ENCODE measurements at places on chromosomes 4 and X. TPM values are rescaled to one million over a fixed set of nuclear protein-coding genes. Genes with fewer than 3 reads are reported as not detected.

The SORCS2 gene
- total RNA-seq = not detected

The NUP54 gene
- total RNA-seq = 51.5 TPM

The GAB3 gene
- total RNA-seq = 2.0 TPM

The PLXNB3 gene
- 13.5 TPM for total RNA-seq

The TMEM47 gene
- total RNA-seq = 1.6 TPM

The HPGDS gene
- not detected for total RNA-seq

DNA sequence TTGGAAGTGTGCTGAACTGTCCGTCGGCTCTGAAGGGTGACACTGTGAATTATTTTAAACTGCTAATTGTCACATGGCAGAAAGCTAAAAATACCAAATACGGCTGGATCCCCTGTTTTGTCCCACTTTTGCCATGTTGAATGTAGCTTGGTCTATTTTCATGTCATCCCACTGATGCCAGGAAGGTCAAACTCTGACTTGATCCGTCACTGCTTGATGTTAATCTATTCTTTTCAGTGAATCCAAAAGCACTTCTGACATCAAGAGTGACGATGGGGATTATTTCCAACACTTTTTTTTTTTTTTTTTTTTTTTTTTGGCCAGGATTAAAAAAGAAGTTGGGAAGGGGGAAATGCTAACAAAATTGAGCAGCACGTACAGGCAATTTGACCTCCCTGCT, 734.6 kb upstream of the TENM3 start:
- H3K36me3 ChIP-seq = no peaks in the 10 kb centered on the region
- H3K4me1 ChIP-seq = peaks cover 6% of the 10 kb centered on the region
- no peak for DNase-seq
- no peak overlapping the region for H3K4me3 ChIP-seq
- H3K27ac ChIP-seq = no peak overlapping the region
- H3K27me3 ChIP-seq = no peaks in the 10 kb centered on the region

- H3K4me3 ChIP-seq = no peak overlapping the region
- no peak for DNase-seq
- peaks cover 6% of the 10 kb centered on the region for H3K36me3 ChIP-seq
- H3K27ac ChIP-seq = no peak overlapping the region
- H3K27me3 ChIP-seq = no peaks in the 10 kb centered on the region
Observed at GRCh38 chr4:26648260-26648659, 64.4 kb downstream of the TBC1D19 start.

DNA sequence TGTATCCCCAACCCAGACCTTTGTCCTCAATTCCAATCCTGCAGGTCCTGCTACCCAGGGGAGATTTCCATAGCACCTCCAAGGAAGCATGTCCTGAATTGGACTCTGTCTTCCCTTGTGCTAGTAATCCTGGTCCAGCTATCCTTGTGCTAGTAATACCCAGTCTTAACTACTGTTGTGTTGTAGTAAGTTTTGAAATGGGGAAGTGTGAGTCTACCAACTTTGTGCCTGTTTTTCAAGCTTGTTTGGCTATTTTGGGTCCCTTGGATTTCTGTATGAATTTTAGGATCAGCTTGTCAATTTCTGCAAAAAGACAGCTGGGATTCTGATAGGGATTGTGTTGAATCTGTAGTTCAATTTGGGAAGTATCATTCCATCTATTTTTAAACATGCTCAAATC, 51.4 kb downstream of the CD99L2 start:
- peaks cover 11% of the 10 kb centered on the region for H3K36me3 ChIP-seq
- DNase-seq = no peak
- peak overlapping the region; percentile 91 for H3K27ac ChIP-seq
- no peak overlapping the region for H3K4me3 ChIP-seq
- H3K4me1 ChIP-seq = peaks cover 46% of the 10 kb centered on the region
- H3K27me3 ChIP-seq = no peaks in the 10 kb centered on the region

- peak overlapping the region; percentile 91 for H3K27ac ChIP-seq
- no peaks in the 10 kb centered on the region for H3K27me3 ChIP-seq
- H3K36me3 ChIP-seq = peaks cover 6% of the 10 kb centered on the region
- peaks cover 10% of the 10 kb centered on the region for H3K4me1 ChIP-seq
- peak; percentile 47 for DNase-seq
- H3K4me3 ChIP-seq = peak overlapping the region; percentile 93
Observed at GRCh38 chr4:128810331-128810870, 901 bp downstream of the JADE1 start.

DNA sequence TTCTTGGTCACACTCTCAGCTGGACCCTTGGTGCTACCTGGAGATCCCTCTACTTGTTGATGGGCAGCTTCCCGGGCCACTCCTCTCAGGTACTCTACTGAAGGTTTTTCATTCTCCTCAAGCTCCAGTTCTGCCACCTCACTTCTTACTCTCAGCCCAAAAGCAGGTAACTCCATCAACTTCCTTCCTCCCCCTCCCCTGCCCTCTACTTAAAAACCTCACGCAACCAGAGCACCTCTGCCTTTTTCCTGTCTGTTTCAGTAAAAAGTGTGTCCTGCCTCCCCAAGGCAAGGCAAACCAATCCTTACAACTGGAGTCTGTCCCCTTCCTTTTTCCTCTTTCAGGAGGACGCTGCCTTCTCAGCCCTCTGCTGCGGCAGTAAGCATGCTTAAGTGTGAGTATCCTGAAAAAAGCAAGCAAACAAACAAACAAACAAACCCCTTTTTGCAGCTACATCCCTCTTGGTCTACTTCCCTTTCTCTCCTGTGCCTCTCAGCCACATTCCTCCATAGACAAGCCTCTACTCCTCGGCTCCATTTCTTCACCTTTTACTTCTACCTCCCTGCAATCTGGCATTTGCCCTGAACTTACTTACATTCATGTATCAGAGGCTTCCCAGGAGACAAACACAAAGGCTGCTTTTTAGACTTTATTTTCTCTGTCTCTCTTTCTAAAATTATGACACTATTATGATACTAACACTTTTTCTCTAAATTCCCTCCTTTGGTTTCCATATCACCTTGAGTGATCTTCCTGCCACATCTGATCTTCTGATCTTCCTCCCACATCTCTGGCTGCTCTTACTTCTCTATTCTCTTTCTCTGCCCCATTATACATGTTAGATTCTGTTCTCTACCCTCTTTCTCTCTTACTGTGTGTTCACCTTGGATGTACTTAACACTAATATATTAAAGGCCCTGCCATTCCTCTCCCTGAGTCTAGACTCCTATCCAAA, 5.4 kb downstream of the ALPK1 start:
- no peak for DNase-seq
- H3K36me3 ChIP-seq = no peaks in the 10 kb centered on the region
- no peaks in the 10 kb centered on the region for H3K4me1 ChIP-seq
- no peaks in the 10 kb centered on the region for H3K27me3 ChIP-seq

GRCh38 chr4:74009307-74009706, 10.8 kb upstream of the CXCL5 start:
- peaks cover 9% of the 10 kb centered on the region for H3K4me1 ChIP-seq
- DNase-seq = no peak
- H3K27ac ChIP-seq = no peak overlapping the region
- no peak overlapping the region for H3K4me3 ChIP-seq

DNA sequence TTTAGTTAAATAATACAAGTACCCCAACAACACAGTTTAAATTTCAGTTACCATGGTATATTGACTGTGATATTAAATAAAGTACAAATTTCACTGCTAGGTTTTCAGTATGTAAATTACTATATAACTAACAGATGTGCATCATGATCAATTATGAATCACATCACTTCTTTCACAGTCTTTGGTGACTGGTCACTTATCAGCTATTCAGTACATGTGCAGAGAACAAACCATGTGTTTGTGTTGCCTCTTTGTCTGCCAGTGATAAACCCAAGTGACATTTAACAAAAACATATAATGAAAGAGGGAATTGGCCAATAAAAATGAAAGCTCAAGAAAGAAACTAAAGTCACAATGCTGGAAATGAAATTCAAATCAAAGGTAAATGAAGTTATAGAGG, 249.3 kb downstream of the CHIC1 start:
- peaks cover 17% of the 10 kb centered on the region for H3K27me3 ChIP-seq
- no peaks in the 10 kb centered on the region for H3K36me3 ChIP-seq
- H3K27ac ChIP-seq = no peak overlapping the region
- no peak for DNase-seq
- no peak overlapping the region for H3K4me3 ChIP-seq

- no peak for DNase-seq
- no peak overlapping the region for H3K27ac ChIP-seq
- no peaks in the 10 kb centered on the region for H3K27me3 ChIP-seq
- no peaks in the 10 kb centered on the region for H3K4me1 ChIP-seq
Observed at GRCh38 chrX:117059848-117060247, 597.1 kb upstream of the CT83 start.

Data from MCF 10A (cell line).